CD4-positive, alpha-beta T cell treated with Interleukin-4 for 4 hours (primary cell): ENCODE measurements at places on chromosomes 7 and 10.

GRCh38 chr7:98165827-98166667 lies 45.2 kb upstream of the BHLHA15 start:
- peak; percentile 34 for DNase-seq

- no peak for DNase-seq
Observed at GRCh38 chr10:61279400-61279799, 173.8 kb downstream of the TMEM26 start.

DNA sequence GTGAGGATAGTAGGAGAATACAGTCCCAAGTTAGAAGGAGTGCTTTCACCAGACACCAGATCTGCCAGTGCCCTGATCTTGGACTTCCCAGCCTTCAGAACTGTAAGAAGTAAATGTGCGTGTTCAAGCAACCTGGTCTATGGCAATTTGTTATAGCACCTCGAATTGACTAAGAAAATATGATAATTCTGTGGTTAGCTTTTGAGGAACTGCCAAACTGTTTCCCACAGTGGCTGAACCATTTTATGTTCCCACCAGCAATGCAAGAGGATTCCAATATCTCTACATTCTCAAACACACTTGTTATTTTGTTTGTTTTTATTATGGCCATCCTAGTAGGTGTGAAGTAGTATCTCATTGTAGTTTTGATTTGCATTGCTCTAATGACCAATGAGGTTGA lies 47.0 kb downstream of the RBM20 start:
- DNase-seq, result no peak

GRCh38 chr10:22536620-22537019 lies 177.8 kb downstream of the PIP4K2A start:
- no peak for DNase-seq

DNA sequence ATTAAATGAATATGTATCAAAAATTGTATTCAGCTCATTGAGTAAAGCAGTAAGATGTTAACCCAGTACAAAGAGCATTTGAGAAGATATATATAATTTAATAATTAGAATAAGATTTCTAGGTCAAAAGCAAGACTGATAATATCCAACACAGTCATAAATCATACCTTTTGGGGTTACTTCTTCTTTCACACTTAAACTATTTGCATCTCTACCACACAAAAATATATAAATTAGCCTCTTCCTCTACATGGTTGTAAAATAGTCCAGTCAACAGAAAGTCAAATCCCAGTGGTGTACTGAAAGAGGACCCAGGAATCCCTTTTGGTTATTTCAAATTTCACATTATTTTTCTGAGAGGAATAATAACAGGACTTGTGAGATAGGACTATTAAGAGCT lies 204.6 kb upstream of the INHBA start:
- no peak for DNase-seq

GRCh38 chr10:110996256-110996655 lies 76.9 kb downstream of the SHOC2 start:
- DNase-seq, result no peak

DNA sequence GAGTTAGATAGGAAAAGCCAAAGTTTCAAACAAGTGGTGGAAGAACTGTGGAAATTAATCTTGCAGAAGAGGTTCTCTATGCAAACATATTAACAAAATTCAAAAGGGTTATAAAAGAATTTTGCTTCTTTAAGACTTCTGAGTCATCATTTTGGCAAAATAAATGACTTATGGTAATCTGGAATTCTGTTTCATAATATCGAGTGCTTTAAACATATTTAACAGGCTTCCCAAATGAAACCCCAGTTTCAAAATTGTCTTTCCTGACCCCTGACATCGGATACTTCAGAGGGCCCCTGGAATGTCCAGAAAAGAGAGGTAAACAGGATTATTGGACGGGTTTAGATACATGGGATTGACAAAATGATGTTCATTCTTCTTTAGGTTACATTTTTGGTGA lies 444.6 kb downstream of the HTR7 start:
- DNase-seq, result no peak

DNA sequence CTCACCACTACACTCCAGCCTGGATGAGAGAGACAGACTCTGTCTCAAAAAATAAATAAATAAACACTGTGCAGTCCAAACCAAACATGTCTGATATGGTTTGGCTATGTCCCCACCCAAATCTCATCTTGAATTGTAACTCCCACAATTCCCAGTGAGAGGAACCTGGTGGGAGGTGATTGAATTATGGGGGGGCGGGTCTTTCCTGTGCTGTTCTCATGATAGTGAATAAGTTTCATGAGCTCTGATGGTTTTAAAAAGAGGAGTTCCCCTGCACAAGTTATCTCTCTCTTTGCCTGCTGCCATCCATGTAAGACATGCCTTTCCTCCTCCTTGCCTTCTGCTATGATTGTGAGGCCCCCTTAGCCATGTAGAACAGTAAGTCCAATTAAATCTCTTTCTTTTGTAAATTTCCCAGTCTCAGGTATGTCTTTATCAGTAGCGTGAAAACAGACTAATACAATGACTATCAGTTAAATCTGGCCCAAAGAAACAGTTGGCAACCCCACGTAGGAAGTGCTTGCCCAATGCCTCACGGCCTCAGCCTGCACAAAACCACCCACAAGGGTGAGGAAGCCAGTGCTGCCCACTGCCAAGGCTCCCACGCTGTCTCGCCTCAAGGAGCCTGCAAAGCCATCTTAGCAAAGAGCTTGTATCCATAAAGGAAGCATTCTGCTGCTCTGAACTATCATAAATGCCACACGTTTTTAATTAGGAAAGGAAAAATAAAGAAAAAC lies 64.7 kb downstream of the PIK3AP1 start:
- no peak for DNase-seq

- DNase-seq, result no peak
Observed at GRCh38 chr10:133235265-133235855, 2.3 kb upstream of the VENTX start.

GRCh38 chr10:86955501-86956194 lies 1.8 kb downstream of the MMRN2 start:
- no peak for DNase-seq

- DNase-seq, result no peak
Observed at GRCh38 chr7:133859231-133859630, 267.9 kb upstream of the LRGUK start.

- DNase-seq, result no peak
Observed at GRCh38 chr7:91285696-91286355, 21.6 kb downstream of the FZD1 start.

GRCh38 chr7:5420067-5420880 lies 3.4 kb downstream of the TNRC18 start:
- DNase-seq, result no peak

- no peak for DNase-seq
Observed at GRCh38 chr10:131102676-131103075, 208.8 kb downstream of the TCERG1L start.

DNA sequence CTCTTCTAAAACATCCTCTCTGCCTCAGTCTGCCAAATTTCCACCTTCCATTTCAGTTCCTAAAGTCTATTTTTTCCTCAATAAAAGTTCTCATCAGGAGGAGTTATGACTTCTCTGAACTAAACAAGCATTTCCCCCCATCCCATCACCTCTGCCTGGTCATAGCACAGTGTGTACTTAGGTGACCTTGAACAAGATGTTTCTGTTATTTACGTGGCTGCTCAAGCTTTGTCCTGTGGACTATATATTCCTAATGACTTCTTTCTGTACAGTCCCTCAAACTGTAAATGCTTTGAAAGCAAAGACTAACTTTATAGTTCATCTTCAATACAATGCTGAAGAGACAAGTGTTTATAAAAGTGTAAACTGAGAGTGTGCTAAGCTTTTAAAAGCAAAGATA lies 166.9 kb downstream of the CPEB3 start:
- DNase-seq, result no peak

DNA sequence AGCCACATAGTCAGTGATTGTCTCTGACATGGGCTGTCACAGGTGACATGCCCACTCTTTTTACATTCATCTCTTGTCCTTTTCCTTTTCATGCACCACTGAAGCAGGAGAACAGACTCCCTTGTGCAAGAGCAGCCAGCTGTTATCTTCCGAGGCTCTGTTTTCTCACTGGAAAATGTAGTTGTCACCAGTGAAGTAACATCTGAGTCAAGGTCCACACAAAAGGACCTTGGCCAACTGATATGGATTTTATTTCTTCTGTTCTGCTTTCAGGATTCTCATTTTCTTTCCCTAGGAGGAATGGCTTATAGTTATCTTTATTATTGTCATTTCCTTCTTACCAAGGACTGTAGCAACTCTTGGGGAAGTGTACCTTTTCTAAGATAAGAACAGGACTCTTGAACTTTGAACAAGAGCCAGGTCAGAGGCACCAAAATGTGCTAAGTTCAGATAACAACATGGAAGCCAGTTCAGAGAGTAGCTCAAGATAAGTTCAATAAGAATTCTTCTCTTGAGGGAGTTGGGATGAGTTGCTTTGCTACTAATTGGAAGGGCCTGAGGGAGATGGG lies 22.7 kb downstream of the AVPI1 start:
- DNase-seq, result no peak

- no peak for DNase-seq
Observed at GRCh38 chr7:45080958-45081669, 7.7 kb downstream of the NACAD start.

GRCh38 chr10:36712695-36713094 lies 412.7 kb upstream of the ANKRD30A start:
- DNase-seq, result no peak

DNA sequence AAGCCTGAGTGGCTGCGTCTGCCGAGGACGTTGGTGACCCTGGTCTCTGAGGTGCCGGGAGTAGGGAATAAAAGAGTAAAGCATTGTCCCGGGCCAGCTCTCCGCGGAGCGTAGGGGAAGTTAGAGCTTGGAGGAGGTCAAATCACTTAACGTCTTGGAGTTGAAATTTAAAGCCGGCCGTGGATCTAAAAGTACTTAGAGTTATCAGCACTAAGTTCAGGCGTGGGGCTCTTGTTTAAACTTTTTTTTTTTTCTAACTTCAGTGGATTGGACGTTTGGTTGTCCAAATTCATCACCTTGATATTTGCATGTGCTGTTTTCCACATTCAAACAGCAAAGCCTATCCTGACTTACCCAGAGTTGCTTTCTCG lies 700 bp downstream of the NIPSNAP2 start:
- DNase-seq, result no peak

- DNase-seq, result no peak
Observed at GRCh38 chr10:132992433-132993215, 50.3 kb upstream of the CFAP46 start.

DNA sequence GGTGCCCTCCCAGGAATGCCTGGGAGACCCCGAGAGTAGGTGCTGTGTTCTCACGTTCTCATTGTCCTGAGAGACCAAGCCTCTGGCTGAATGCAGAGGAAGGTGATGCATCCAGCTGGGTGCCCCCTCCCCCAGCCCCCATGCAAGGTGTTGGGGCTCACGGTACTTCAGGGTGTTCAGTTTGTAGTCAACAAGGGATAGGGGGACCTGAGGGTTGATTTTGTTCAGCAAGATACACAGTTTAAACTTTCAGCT lies 60.4 kb upstream of the DUSP5 start:
- no peak for DNase-seq

DNA sequence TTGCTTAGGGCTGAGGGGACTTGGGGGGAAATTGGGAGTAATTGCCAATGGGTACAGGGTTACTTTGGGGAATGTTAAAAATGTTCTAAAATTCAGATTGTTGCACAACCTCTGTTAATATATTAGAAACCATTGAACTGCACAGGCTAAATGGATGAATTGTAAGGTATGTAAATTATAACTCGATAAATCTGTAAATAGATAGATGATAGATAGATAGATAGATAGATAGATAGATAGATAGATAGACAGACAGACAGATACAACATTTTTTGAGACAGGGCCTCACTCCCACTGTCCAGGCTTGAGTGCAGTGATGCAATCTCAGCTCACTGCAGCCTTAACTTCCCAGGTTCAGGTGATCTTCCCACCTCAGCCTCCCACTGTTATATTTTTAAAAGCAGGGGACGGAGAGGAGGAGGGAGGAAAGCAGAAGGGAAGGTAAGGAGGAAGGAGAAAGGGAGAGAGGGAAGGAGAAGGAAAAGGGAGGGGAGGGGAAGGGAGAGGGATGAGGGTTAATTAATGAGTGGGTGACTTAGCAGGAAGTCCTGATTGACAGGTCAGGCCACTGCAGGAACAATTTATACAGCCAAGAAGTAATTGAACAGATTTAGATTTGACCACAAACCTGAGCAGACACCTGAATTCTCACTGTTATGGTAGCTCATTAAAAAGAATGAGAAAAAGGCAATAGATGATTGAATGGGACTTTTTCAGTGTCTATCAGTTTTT lies 38.7 kb downstream of the AOC1 start:
- DNase-seq, result no peak

DNA sequence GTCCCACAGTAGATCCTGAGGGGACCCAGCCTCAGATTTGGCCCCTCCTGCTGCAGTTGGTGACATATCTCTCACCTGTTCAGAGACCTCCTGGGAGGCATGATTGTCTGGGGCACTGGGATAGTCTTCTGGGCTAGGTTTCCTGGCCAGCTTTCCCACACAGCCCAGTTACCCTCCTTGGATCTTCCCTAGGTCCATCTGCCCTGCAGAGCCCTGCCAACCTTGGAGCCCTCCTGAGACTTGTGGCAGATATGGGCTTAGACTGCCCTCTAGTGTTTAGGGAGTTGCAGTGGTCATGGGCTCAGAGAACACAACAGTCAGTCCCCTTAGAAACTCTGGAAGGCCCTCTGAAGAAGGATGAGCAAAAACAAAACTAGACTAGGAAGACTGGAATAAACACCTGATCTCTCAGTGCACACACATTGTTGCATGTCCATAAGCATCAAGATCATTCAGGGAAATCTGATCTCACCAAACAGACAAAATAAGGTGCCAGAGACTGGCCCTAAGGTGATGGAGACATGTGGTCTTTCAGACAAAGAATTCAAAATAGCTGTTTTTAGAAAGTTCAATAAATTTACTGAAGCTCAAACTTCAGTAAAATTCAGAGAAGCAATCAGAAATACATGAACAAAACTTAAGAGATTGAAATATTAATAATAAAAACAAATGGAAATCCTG lies 324.6 kb downstream of the ATRNL1 start:
- DNase-seq, result no peak

GRCh38 chr7:101102026-101102425 lies 16.7 kb downstream of the TRIM56 start:
- no peak for DNase-seq

DNA sequence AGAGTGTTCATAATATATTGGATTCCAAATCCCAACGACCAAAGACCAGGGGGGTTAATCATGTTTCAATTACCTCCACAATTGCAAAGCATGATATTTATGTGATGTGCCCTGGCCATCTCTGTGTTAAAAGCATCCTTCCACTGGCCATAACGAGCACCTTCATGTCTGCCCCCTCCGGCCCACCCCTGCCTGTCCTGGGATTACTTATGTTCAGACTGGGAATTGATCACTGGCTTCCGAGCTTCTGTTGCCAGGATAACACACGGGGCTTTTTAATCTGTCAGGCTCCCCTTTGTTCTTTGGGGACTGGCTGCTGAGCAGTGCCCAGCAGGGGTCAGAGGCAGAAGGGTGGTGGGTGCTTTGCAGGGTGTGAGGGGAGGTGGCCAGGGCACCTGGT lies 13.7 kb upstream of the CHST15 start:
- DNase-seq, result no peak
